ENCODE measurements at places on chromosomes 6 and 20. TPM values are rescaled to one million over a fixed set of nuclear protein-coding genes. Genes with fewer than 3 reads are reported as not detected.

Gene CTNNBL1
- total RNA-seq: 30.7 TPM

Gene TSBP1
- total RNA-seq: not detected

Gene EFCAB8
- under 0.01 TPM for total RNA-seq

Gene SNHG17
- total RNA-seq: 6.3 TPM

Gene SLC17A4
- total RNA-seq: not detected

Gene ARG1
- total RNA-seq: not detected

Gene RAB32
- total RNA-seq: 90.6 TPM

Gene EEF1A2
- total RNA-seq: 0.79 TPM

Gene MYL9
- 7.0 TPM for total RNA-seq

Gene ADGRF1
- total RNA-seq: not detected

Gene KIF13A
- 56.8 TPM for total RNA-seq

Gene PRKN
- 4.0 TPM for total RNA-seq

Gene HEY2
- total RNA-seq: not detected

Gene CDS2
- 18.3 TPM for total RNA-seq

Gene KCNK16
- total RNA-seq: not detected

Gene SLC32A1
- not detected for total RNA-seq

Gene PLG
- not detected for total RNA-seq

Gene FLRT3
- total RNA-seq: 1.6 TPM

Gene CST7
- not detected for total RNA-seq

Gene HLA-B
- 192 TPM for total RNA-seq

Gene CALHM4
- not detected for total RNA-seq

Gene BCAS1
- under 0.01 TPM for total RNA-seq

Gene SCRT2
- total RNA-seq: not detected

Gene DUSP15
- 0.26 TPM for total RNA-seq

Gene AVP
- total RNA-seq: not detected

Gene HECA
- 24.4 TPM for total RNA-seq

Gene CCN2
- total RNA-seq: 145 TPM

Gene PHACTR3
- not detected for total RNA-seq
